Left renal cortex interstitium (tissue), 4 donors: ENCODE measurements at places on chromosomes 12 and 14. TPM values are rescaled to one million over a fixed set of nuclear protein-coding genes. Genes with fewer than 3 reads are reported as not detected.

FAM222A gene
- polyA plus RNA-seq, result 9.3 TPM

RNFT2 gene
- polyA plus RNA-seq, result 4.0 TPM

CEBPE gene
- 0.11 TPM for polyA plus RNA-seq

PIWIL1 gene
- 1.2 TPM for polyA plus RNA-seq

NCOR2 gene
- polyA plus RNA-seq, result 47.1 TPM

TUNAR gene
- 0.40 TPM for polyA plus RNA-seq

ANO2 gene
- 3.9 TPM for polyA plus RNA-seq

TAS2R7 gene
- not detected for polyA plus RNA-seq

ZNF219 gene
- polyA plus RNA-seq, result 44.2 TPM

GLI1 gene
- polyA plus RNA-seq, result 18.3 TPM

HEBP1 gene
- 57.3 TPM for polyA plus RNA-seq

KLRD1 gene
- polyA plus RNA-seq, result 0.55 TPM

PRKD1 gene
- polyA plus RNA-seq, result 33.0 TPM
